ENCODE measurements at places on chromosomes 7 and 10.

GRCh38 chr7:55140221-55140940, 121.6 kb downstream of the EGFR start:
- DNase-seq: no peak

DNA sequence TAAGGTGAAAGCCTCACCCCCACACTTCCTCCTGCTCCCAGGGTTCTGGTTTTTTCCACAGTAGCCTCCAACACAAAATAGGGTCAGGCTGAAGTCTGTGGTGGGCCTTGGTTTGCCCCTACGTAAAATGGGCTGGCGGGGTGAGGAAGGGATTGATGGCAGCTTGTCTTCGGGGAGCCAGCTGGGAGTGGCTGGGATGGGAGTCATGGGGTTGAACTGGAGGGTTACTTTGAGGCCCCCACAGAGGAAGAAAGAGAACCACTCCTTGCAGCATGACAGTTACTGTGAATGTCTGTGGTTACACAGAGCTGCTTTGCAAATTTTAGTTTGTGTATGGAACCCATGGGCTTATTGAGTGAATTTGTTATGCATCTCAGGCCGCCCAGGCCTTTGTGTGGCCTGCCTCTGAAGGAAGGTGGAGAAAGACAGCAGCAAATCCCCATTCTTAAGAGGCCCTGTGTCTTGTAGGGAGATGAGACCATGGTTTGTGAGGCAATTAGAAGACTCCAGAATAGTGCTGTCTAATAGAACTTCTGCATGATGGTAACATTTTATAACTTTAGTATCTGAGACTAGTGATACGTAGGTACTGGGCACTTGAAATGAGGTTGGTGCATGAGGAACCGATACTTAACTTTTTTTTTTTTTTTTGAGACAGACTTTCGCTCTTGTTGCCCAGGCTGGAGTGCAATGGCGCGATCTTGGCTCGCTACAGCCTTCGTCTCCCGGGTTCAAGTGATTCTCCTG, 8.1 kb downstream of the TRIM8 start:
- DNase-seq: no peak

- no peak for DNase-seq
Measured at GRCh38 chr10:34862892-34863291, 47.8 kb upstream of the PARD3 start.

DNA sequence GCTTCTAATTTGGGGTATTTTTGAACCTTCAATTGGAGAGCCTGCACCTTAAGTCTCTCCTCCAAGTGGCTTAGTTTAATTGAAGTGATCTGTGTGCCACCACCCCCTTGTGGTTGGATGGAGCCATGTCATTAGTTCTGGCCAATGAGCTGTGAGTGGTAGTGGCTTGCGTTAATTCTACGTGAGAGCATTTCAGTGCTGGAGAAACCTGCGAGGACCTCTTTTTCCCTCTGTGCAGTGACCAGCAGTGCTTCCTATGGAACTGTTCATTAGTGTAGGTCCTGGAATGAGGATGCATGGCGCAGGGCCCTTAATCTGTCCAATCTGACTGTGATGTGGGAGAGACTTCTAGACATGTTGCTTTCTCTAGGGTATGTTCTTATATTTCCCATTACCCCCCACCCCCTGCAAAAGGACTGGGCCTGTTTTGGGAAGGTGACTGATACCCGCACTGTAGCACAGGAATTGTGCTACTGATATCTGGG, 3.8 kb downstream of the HILPDA start:
- peak; percentile 71 for DNase-seq

DNA sequence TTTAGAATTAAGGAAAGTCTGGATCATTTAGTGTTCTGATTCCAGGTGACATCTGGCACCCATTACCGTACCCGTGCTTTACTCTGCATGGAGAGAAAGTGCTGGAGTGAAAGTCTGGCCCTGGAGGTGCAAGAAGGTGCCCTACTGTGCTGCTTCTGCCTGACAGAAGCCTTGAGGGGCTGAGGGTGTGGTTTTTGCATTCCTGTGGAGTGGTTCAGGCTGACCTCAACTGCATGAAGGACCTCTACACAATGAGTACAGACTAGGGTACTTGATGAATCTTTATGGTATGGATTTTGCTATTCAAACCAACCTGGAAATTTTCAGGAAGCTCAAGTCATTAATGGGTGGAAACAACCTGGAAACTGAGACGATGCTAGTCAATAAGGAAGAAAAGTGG, 45.1 kb upstream of the GSAP start:
- DNase-seq: no peak

- no peak for DNase-seq
Measured at GRCh38 chr10:71393841-71394475, 2.8 kb upstream of the CDH23 start.

Measured in naive thymus-derived CD4-positive, alpha-beta T cell (primary cell).